Lower leg skin (tissue), 4 donors: ENCODE measurements at places on chromosomes 4 and X. TPM values are rescaled to one million over a fixed set of nuclear protein-coding genes. Genes with fewer than 3 reads are reported as not detected.
A peak's percentile ranks its signal among the peaks of the same experiment; 100 is the strongest.

DNA sequence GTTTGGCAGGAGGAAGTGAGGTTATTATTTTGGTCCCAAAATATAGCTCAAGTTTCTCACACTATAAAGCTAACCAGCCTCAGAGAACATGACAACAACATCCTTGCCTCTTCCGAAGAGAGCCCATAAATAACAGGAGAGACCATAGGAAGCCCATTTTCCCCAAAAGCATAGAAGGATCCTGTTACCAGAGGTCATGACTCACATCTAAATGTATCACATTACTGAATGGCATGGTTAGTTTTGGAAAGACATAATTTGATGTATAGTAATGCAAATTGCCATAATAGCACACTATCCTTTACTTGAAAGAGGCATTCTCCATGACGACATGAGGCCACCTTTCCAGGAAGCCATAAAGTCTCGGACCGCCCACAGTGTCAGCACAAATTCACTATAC lies 238.8 kb upstream of the GRIA3 start:
- no peak for DNase-seq

DNA sequence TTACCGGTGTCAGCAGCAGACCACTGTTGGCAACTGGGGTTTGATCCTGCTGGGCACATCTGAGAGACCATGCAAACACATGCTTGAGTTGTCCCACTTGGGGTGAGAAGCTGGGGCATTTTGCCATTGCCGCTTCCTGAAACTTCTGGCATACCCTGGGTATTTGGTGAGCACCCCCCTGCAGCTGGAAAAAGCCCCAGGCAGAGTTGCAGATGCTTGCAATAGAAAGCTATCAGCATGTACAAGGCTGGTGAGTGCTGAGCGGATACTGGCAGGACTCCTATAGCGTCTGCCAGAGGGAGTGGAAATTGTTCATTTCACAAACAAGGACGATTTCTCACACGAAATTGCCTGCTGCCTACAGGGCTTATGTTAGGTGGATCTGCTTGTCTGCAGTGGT lies 32.3 kb downstream of the SUPT20HL1 start:
- no peak for DNase-seq

GRCh38 chrX:70456256-70456655 lies 11.6 kb downstream of the DLG3 start:
- no peak for DNase-seq

DNA sequence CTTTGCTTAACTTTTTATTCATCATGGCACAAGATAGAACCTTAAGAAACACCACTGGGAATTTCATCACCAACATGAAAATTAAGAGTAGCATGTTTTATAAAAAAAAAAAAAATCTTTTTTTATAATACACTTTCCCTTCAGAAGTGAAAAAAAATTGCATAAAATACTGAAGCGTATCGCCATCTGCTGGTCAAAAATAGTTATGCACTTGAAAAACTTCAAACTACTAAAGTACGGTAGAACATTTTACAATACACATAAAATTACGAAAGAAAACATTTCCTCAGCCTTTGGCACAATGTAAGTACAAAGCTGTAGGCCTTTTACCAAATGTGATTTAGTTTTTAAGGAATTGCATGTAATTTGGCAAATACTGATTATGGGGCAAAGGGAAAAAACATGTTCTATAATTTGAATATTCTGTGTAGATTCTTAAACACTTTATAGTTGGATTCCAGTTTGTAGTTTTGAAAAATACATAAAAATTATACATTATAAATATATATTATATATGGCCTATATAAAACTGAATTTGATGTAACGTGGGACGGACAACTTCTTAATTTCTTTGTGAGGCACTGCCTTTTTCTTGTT lies 26.5 kb downstream of the HCCS start:
- DNase-seq = no peak

- DNase-seq = no peak
Observed at GRCh38 chr4:159497936-159498335, 395.1 kb downstream of the RAPGEF2 start.

GRCh38 chr4:2925496-2925895 lies 37.7 kb downstream of the NOP14 start:
- DNase-seq = no peak

GRCh38 chr4:128653527-128654444 lies 155.7 kb upstream of the JADE1 start:
- no peak for DNase-seq

GRCh38 chr4:74544655-74545361 lies 99.9 kb downstream of the AREG start:
- DNase-seq = no peak

DNA sequence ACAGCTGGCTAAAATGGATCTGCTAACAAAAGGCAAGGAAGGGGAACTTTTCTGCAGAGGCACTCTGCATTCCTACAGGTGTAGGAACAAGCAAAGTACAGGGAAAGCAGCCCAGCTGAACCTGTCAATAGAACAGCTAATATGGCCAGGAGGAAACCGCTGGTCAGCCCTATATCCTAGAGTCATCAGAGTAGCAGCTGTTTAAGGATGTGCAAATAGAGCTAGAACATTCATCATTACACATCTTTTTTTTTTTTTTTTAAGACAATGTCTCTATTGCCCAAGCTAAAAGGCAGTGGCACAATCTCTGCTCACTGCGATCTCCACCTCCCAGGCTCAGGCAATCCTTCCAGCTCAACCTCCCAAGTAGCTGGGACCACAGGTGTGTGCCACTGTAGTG lies 163.0 kb downstream of the BTC start:
- DNase-seq = no peak

DNA sequence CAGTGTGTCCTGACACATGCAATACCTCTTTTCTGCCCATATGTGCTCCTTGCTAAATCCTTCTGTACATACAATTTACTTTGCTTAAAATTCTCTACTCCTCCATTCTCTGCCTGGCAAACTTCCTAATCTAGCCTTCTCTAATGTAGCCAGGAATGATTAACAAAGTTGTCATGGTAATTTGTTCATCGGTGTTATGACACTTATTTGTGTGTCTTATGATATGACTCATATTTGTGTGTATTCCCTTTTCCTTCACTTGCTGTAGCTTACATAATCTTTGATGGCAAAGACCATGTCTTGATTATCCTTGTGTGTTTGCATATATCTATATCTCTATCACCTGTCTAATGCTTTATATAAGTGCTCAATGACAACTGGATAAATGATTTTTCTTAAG lies 133.3 kb downstream of the COL25A1 start:
- no peak for DNase-seq

DNA sequence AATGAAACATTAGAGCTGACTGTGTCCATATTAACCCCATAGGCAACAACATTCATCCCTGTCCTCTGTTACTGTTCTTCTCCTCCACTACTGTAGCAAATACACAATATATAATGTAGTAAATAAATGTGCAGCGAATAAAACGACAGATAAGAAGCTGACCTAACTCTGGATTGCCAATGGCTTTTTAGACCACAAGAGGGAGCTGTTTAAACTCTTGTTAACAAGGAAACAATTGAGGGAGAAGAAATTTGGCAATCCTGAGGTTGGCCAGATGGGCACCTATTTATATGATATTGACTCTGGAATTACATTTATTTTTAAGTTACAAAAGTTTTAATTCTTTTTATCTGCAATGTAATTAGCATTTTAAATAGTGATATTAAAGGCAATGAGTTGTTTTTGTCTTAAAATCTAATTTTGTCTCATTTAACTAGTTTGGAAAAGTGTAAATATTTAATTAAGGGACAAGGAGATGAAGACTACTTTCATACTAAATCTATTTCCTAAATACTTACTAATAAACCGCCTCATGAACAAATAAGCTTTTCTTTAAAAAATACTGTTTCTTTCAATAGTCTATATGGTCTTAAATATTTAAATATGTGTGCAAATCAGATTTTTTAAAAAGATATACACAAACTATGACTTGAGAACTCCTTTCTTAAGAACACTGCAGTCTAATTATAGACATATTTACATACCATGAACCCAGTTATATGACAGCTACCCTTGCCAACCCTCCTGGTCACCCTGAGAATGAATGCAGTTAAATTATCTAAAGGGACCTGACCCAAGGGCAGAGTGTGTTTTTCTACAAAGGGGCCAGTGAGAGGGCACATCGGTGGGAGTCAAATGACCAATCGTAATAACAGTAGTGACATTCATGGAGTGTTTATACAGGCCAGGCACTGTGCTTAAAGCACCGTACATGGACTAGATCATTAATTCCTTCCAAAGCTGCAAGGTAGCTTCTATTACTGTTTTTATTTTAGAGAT lies 52.9 kb upstream of the HPF1 start:
- peak; percentile 63 for DNase-seq

DNA sequence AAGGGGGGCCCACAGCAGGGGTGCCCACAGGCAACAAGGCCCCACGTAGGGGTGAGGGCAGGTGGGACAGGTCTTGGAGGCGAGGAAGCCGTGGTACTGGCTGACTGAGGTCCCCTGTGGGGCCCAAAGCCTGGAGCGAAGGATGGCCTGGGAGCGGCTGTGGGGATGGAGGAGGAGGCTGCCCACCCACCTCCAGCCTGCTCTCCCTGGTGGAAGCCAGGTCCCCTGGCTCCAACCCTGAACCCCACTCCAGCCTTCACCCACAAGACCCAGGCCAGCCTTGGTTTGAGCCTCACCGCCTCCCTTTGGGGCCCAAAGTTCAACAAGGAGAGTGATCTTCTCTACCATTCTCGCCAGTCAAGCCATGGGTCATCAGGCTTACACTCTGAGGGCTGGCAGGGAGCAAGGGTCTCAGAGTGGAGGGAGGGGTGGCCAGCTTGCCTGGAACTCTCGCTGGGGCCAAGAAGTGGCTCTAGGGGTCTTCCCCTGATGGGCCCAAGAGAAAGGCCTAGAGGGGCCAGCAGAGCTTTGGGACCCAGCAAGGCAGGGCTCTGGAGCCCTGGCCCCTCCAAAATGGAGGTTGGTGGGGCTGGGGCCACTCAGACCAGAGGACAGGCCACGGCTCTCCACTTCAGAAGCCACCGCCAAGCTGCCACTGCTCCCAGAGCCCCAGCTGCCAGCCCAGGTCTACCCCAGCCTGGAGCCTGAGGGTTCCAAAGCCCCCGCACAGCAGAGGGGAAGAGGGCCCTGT lies 5.0 kb downstream of the PNCK start:
- no peak for DNase-seq

DNA sequence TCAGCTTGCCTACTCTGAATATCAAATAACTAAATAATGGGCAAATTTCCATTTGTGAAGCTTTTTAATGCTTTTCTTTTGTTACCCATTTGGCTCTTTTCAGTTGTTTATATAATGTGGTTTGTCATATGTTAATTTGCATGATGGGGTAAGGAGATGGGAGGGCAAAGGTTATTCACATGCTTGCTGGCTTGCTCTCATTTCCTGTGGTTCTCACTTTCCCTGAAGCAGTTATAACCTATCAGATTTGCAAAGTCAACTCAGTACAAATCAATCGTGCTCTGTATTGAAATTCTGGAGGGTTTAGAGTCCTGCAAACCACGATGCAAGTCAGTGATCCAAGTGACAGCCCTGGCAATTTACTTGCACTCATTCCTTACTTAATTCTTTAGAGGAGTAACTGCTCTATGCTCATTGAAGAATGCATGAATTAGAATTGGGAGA lies 711.2 kb downstream of the ADGRL3 start:
- DNase-seq = no peak

GRCh38 chr4:13905543-13905942 lies 278.0 kb upstream of the BOD1L1 start:
- DNase-seq = no peak

DNA sequence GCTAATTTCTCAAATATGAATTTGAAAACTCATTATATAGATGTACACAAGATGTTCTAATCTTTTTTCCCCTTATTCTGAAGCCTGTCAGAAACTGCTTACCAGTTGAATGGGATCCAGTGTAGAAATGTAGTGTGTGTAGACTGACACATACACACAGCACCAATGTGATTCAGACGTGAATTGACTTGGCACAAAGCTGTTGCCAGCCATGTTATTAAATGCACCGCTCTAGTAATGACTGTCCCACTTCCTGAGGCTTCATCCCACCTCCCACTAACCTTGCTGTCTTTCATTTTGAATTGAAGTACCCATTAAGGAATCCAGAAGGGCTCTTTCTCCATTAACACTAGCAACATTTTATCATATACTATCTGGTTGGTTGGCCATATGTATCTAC lies 146.6 kb downstream of the PPA2 start:
- no peak for DNase-seq

DNA sequence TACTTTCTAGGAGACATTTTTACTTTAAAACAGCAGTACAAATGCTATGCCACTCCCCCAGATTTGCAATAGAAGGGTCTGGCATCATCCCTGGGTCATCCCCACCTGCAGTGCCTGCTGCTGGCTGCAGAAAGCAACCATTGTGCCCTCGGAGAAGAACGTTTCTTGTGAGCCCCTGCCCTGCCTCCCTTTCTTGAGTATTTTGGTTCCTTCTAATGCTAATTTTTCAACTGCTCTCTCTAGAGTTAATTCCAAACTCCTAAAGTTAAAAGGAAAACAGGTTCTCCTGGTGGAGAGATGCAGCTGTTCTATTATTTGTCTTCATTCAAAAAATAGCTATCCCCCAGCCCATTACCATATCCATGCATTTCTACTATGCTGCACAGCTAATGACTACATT lies 107.1 kb downstream of the IDS start:
- no peak for DNase-seq

GRCh38 chr4:94516067-94516466 lies 64.3 kb downstream of the PDLIM5 start:
- DNase-seq = no peak

GRCh38 chr4:164221631-164222030 lies 532.3 kb upstream of the SMIM31 start:
- DNase-seq = no peak

GRCh38 chr4:140757232-140757630 lies 1.0 kb upstream of the TBC1D9 start:
- no peak for DNase-seq

DNA sequence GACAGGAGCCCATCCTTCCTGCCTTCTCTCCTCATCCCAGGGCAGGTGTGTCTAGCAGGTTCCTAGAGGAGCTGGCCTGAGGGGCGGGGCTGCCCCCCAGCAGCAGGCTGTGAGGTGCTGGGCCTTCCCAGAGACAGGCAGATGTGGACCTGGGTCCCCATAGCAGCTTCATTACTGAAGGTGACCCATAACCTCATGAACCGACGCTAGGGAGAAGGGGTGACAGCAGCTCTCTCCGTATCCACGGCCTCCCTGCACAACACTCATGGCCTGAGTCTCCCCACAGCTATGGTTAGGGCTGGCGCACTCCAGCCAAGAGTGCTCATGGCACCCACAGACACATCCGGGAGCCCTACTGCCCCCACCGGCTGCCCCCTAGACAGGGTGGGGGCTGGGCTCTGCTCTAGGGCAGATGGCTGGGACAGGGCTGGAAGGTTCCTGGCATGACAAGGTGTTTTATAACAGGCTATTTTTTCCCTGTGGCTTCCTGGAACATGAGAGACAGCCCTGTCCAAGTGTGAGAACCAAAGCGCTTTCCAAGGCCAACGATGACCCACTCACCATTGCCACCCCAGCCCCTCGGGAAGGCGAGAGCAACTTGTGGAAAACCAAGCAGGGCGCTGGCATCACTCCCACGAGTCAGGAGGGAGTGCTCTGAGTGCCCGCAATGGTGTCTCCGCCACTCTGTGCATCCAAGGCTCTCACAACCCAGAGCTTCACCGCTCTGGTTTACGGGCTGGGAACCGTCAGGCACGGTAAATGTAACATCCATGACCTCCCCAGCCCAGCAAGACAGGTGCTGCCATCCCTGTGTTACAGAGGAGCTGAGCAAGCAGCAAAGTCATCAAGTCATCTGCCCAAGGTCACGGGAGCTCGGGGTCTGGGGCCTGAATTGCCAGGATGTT lies 59.8 kb downstream of the ACOX3 start:
- DNase-seq = no peak

The SPIN2A gene
- total RNA-seq = not detected

The RBM46 gene
- not detected for total RNA-seq

The IL2RG gene
- total RNA-seq = 7.0 TPM

The PTPN13 gene
- total RNA-seq = 107 TPM

The PROM1 gene
- 7.6 TPM for total RNA-seq

The TCP11X2 gene
- total RNA-seq = not detected

The TMSB15C gene
- total RNA-seq = 0.08 TPM
